ENCODE measurements at places on chromosomes 3 and 15.

- no peak for DNase-seq
Measured at GRCh38 chr3:148955544-148956346, 35.6 kb upstream of the GYG1 start.

DNA sequence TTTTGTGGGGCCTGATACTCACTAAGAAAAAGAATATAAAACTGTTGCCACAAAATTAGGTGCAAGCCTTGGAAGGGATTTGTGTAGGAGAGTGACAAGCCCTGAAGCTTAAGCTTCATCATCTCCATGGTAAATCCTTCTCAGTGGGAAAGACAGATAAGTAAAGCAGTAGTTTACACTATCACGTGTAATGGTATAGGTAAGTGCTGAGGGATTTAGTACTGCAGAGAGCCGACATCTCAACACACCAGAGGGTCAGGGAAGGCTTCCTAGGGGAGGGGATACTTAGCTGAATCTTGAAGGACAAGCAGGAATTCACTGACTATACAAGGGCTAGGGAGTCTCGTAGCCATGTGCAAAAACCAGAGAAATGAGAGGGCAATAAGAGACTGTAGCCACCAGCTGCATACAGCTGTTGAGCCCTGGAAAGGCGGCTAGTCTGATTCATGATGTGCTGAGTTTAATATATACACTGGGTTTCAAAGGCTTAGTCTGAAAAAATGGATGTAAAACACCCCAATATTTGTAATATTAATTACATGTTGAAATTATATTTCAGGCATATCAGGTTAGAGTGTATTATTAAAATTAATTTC lies 11.1 kb downstream of the SLC24A1 start:
- DNase-seq = no peak

GRCh38 chr3:66443118-66443803 lies 57.6 kb downstream of the LRIG1 start:
- no peak for DNase-seq

DNA sequence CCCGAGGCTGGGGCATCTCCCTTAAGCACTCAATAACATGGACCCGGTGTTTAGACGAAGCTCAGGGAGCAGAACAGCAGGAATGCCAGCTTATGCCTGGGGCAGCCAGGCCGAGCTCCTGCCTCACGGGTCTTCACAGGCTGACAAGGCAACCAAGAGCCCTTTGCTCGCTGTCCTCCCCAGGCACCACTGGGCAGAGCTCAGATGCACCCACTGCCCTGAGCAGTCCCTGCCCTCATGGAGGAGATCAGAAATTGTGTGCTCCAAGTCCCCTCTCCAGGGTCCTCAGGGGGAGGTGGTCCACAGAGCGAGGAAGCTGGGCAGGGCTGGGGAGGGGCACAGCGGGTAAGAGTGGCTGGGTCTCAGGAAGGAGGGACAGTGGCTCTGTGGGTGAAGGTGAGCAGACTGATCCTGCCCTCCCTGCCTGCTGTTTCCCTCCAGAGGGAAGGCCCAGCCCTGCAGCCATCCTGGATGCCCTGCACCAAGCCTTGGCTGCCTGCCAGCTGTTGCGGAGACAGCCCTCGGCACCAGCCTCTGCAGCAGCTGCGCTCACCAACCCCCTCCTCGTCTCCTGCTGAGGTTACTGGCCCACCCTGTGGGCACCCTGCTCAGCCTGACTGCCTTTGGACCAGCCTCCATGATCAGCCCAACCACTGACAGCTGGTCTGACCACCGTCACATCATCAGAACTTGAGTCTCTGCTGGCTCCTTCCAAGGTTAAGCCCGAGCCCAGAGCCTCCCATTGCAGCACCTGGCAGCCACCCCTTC lies 21.1 kb upstream of the GP9 start:
- peak; percentile 47 for DNase-seq

- DNase-seq = no peak
Measured at GRCh38 chr3:196629228-196629627, 10.3 kb upstream of the NRROS start.

GRCh38 chr15:82978438-82978837 lies 7.6 kb upstream of the RAMAC start:
- DNase-seq = no peak

GRCh38 chr3:3027976-3028567 lies 82.1 kb downstream of the IL5RA start:
- no peak for DNase-seq

DNA sequence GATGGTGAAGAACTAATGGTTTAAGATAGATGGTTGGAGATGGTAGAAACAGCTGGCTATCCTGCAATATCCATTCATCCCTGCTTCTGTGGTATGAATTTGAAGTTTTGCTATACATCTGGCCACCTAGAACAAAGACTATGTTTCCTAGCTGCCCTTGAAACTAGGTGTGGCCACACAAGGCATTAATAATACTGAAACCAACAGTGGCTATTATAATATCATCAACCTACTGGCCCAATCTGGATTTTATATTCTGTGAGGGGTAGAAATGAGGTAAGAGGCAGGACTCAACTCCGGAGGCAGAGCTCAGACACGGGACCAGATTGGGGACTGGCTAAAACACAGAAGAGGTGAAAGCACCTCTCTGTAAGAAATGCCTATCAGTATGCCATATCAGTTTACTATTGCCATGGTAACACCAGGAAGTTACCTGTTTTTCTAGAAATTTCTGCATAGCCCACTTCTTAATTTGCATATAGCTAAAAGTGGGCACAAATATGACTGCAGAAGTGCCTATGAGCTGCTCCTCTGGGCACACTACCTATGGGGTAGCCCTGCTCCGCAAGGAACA lies 8.4 kb downstream of the IFT80 start:
- no peak for DNase-seq

DNA sequence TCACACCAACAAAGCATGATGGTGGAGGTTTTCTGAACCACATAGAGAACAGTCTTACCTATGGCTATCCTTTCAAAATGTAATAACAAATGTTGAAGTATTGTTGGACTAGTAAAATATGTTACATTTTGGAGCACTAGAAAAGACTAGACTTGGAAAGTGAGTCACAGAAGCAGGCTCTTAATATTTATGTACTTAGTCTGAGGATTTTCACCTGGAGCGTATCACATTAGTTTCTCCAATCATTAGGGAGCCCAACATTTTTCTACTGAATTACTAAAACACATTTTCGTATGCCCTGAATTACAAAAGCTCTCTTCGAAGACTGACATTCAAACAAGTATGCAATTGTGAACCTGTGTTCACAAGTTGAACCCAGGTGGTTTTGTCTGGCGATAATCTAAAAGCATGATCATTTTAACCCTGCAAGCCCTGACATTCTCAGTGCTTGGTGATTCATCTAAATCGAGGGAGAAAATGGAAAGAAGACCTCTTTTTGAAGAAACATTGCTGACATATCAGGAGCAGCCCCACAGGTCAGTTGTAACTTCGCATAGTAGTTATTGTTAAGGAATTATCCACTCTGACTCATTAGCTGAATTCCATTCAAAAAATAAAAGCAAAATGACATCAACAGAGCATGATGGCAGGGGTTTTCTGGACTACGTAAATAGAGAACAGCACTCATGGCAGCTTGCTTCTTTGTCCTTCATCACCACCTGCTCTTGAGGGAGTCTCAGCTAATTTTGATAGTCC lies 679.8 kb upstream of the NECTIN3 start:
- no peak for DNase-seq

DNA sequence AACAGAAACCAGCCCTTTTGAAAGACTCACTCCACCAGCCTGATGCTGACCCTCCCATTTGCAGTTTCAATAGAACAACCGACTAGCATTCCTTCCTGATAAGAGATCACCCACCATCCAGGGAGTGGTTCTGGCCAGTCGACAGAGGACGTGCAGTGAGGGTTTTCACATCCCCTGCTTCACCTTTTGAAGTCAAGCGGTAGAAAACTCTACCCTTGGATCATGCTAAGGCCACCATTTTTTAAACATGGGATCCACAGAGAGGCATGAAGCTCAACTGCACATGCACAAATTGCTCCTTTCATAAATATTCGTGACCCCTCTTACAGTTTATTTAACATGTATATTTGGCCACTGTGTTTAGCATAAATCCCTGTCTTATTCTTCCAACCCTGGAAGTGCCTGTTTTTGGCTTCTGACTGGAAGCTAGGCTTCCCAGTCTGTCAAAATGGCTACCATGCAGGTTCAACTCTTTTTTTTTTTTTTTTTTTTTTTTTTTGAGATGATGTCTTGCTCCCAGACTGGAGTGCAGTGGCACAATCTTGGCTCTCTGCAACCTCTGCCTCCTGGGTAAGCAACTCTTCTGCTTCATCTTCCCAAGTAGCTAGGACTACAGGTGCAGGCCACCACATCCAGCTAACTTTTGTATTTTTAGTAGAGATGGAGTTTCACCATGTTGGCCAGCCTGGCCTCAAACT lies 1.0 kb upstream of the THUMPD3 start:
- no peak for DNase-seq

DNA sequence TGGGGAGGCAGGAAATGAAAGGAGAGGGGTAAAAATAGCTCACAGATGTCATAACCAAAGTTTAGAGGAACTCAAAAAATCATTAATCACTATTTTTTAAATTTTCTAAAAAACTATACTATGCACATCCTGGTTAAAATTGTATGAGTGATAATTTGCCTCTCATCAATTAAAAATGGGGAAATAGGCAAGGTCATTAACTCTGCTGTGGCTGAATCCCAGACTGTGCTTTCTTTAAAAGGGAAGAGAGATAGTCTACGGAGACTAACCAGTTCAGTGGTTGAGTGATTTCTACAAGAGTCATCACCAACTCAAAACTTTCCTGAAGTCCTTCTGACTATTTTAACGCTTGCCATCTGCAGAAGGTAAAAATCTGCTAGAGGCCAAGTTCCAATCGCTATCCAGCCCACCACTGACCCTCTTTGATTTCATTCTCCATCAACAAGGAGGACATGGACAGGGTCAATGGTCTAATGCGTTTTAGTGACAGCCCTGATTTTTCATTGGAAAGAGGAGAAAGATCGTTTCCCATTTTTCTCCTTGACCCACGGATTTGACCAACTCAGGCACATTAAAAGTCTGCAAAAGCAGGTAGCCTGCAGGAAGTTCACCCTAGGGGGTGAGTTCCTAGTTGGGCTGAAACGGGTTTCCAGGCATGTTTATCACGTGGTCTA lies 850 bp downstream of the SUCLG2 start:
- DNase-seq = no peak

DNA sequence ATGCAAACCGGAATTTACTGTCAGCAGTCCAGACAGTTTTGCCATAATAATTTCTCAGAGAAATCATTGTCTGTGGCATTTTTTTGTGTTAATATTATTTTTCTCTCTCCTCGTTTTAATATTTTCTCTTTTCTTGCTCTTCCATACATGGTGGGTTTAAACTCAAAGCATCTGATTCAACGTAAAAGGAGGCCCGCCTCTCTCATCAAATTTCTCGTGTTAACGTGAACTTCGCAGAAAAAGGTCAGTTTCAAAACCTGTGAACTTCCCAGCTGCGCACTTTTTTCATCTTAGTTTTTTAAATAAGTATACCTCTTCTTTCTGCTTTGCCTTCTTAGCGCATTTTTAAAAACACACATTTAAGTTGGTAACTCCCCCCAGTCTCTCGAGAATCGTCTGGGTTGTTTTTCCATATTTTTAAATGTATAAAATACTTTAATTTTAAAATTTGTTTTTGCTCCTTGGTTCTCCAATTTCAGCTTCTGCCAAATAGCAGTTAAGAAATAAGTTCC lies 9.1 kb downstream of the SHOX2 start:
- no peak for DNase-seq

DNA sequence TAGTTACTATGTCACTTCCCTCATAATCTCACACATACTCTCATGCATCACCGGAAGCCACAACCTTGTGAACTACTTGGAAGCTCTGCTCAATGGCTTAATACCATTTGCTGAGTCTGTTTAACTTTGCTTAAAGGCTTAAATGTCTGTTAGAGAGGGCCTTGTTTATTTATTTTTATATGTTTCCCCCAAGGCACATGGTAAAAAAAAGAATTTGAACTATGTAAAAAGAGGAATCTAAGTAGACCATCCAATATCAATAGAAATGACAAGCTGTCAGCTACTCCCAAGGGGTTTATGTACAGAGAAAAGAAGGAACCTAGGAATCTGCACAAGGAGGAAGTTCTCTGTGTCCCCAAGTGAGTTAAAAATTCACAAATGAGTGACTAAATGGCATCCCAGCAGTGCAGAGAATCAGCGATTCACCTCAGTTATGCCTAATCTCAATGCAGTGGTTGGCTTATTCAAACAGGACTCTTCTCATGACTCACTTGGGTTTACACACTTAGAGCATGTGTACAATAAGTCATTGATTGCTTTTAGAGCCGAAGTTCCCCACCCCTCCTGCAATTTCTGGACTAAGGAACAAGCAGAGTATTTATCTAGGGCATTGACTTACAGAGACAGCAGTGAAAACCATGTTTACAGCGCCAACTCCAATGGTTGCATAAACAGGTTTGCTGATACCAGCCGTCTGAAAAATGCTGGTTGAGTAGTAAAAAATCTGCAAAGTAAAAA lies 24.4 kb downstream of the SLC2A2 start:
- no peak for DNase-seq

GRCh38 chr3:177679568-177680471 lies 482.5 kb upstream of the TBL1XR1 start:
- no peak for DNase-seq

GRCh38 chr3:171688593-171688992 lies 121.7 kb downstream of the PLD1 start:
- no peak for DNase-seq

- DNase-seq = no peak
Measured at GRCh38 chr3:143363276-143363675, 243.7 kb downstream of the CHST2 start.

DNA sequence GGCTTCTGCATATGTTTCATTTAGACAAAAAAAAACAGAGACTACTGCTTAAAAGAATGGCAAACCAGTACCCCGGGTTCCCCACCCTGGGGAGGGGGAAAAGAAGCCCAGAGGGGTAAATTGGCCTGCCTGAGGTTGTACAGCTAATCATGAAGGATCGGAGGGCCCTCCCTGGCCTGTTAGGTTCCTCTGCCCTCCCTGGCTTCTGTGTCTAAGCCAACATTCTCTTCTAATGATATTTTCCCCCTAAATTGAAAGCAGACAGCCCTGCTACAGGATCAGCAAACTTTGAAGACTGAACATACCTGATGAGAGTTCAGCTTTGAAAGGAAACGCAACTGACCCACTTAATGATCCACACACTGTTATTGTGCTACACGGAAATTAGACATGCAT lies 2.5 kb downstream of the ARHGAP31 start:
- DNase-seq = no peak

GRCh38 chr3:191376516-191377141 lies 46.3 kb upstream of the UTS2B start:
- DNase-seq = no peak

DNA sequence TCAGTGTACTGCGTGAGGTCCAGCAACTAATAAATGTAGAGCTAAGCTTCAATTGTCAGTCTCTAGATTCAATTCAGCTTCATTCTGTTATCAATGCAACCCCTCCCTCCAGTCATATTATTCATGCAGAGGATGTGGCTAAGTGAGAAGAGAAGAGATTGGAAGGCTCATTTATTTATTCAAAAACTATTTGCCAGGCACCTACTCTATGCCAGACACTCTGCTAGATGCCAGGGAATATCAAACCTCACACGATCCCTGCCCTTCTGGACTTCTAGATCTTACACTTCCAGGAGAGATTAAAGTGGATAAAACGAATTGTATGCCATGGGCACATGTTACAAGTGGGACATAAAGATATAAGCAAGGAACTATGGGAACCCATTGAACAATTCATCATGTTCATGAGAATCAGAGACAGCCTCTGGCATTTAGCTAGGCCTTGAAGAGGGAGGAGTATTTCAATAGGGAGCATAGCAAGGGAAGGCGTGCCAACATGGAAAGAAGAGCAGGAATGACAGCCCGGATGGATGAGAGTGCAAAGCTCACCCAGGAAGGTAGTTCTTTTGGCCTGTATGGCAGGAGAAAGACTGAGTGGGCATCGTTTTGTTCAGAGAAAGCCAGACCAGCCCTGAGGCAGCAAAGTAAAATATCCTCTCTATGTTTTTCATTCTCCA lies 75.4 kb downstream of the FGF12 start:
- DNase-seq = no peak

Measured in NCI-H187 (cell line).